Stimulated activated CD4-positive, alpha-beta T cell treated with anti-CD3 and anti-CD28 coated beads, Interleukin-15, amount 100 ng/mL, for 1 hour (primary cell): ENCODE measurements at places on chromosomes 12 and 14.

DNA sequence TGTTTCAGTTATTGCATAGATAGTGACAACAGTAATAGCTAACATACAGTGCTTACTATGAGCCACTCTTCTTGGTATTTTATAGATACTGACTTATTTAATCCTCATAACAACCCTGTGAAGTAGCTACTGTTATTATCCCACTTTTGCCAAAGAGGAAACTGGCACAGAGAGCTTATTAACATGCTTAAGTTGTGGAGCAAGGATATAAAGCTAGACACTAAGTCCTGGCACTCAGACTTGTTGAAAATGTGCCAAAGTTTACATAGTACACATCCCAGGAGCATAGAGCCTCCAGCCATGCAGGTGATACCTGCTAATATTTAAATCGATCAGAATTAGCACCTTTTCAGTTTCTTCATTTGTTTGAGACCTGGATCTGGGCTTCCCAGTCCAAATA, 41.8 kb downstream of the VEZT start:
- DNase-seq: no peak

DNA sequence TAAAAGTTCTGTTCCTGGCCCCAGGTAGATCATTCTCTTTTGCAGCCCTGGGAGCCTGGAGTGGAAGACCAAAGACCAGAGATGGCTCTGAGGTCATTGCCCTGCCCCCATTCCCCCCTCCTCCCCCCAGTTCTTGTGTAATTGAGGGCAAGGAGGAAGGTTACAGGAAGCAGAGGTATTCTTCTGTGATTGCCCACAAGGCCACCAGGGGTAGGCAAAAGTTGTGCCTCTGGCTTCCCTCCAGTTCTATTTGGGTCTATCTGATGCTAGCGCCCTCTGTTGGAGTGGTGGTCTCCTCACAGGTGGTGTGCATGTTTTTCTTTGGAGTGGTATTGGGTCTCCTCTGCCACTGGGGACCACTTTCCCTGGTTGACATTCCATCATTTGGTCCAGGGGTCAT, 41.2 kb upstream of the CRY1 start:
- DNase-seq: no peak

GRCh38 chr14:51398898-51399297, 158.9 kb downstream of the TMX1 start:
- no peak for DNase-seq

DNA sequence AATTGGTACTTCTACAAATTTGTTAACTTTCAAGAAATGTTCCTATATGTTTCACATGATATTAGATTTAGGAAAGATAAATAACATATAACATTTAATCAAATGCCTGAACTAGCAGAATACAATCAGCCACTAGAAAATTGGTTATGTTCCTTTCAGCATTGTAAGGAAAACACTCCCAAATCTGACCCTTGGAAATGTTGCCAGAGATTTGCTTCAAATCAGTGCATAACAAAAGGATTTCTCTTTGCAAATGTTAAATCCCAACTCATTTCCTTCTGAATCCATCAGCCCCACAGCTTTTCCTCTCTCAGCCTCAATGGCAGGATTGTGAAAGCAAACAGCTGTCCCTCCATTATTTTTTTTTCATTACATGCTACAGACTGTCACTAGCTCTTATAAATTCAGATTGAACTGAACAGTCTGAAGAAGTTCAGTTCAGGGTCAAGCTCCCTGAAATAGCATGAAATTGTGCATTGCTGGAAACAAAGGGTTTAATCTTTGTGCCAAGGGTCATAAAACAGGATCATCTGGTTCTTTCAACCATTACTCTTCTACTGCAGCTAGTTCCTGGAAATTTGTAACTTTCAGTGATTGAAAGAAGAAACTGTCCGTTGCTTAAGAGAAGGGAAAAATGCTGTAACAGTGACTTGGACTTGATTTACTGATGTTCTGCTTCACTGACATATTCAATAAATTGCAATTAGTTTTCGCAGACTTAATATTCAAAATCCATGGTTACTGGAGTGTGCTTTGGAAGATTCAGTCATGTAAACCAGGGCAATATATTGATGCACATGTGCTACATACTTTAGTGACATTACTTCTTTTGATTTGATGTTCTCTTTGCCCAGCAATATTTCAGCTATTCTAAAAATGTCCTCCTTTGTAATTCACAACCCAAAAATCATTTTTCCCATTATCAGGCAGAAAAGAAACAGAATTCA, 246.4 kb downstream of the RPL10L start:
- no peak for DNase-seq

DNA sequence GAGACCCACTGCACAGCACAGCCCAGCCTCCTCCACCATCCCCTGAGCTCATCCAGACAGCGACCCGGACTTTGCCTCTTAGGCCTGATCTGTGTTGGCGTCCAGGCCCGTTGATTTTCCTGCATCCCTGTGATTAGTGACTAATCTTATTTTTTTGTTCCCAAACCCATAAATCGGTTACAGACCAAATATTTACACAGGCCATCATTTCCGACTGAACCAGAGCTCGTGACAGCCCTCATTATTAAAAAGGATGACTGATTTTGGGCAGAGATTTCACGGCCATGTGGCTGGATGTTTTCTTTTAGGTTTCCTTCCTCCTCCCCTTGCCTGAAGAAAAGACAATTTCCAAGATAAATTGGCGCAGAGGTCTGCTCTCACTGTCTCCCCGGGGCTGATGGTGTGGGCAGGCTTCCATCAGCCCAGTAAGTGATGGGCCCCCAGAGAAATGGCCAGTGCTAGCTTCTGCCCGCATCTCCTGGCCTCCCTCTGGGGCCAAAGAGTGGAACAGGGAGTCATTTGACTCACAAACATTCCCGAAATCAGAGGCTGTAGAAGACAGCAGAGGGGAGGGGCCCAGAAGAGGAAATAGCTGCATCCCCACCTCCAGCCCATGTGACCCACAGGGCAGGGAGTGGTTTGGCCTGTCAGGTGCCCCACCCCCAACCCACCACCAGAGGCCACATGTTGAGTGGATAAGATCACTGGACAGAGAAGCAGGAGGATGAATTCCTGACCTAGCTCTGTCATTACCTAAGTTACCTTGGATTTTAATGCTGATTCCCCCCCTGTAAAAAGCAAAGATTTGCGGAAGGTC, 283.5 kb downstream of the KSR2 start:
- DNase-seq: no peak

- DNase-seq: no peak
Observed at GRCh38 chr14:68977718-68978171, 1.4 kb downstream of the ACTN1 start.

- DNase-seq: no peak
Observed at GRCh38 chr12:92431146-92431545, 271.6 kb upstream of the PLEKHG7 start.

- no peak for DNase-seq
Observed at GRCh38 chr12:55729819-55730818, 1.3 kb upstream of the CD63 start.

DNA sequence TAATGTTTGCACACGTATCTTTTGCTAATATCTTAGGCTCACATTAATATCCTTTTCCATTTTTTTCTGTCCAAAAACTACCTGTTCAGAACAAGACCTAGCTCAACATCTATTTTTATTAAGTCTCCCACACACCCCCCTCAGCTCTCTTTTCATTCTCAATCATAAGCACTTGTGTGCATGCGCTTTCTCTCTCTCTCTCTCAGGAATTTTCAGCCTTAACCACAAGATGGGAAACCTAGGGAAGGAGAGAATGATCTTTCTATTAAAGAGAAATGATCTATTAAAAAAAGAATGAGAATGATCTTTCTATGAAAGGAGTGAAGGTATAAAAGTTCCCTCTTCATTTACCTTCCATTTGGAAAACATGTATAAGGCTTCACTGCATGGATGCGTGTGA, 39.7 kb upstream of the AP4S1 start:
- DNase-seq: no peak

GRCh38 chr14:81625343-81625742, 91.7 kb upstream of the SEL1L start:
- no peak for DNase-seq

DNA sequence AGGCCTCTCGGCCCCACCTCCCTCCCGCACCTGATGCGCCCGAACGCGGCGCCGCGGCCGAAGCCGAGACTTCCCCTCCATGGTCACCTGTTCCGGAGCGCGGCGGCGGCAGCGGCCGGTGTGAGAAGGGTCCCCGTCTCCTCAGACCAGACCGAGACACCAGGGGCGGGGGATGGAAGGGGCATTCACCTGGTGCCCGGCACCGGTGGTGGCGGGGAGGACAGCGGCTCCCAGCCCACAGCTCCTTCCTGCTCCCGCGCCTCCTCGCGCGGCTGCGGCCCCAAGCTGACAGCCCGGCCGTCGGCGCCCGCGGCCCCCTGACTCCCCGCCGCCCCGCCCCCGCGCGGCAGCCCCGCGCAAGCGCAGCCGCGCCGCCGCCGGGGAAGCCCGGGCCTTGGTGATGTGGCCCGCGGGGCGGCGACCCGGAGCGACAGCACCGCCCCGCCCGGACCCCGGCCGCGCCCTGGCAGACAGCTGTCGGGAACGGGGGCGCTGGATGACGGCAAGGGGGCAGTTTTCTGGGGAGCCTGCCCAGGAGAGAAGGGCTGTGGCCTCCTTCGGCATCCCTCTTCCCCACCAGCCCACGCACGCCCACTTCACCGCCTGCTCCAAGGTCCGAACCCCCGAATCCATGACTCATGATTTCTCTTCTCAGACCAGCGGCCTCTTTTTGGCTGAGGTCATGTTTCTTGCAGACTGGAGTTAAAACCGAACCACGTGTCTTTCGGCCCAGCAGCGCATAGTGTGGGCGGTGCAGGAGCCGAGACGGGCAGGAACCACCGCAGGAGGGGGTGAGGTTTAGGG, at the start of gene SLC41A2:
SLC41A2 (minus strand) TSS at position 290 of the 804 bp plus-strand sequence. CDS start 29,763 bp downstream, outside the sequence.
- DNase-seq: peak; percentile 74
